Mesenteric fat pad (tissue), 1 donor: ENCODE measurements at places on chromosomes 16 and 17. TPM values are rescaled to one million over a fixed set of nuclear protein-coding genes. Genes with fewer than 3 reads are reported as not detected.

PRAC2 gene
- not detected for total RNA-seq

ETV4 gene
- total RNA-seq, result 0.48 TPM

TOX3 gene
- total RNA-seq, result not detected

SUPT4H1 gene
- total RNA-seq, result 61.9 TPM

ELMO3 gene
- 1.2 TPM for total RNA-seq

CIBAR2 gene
- not detected for total RNA-seq

DNA sequence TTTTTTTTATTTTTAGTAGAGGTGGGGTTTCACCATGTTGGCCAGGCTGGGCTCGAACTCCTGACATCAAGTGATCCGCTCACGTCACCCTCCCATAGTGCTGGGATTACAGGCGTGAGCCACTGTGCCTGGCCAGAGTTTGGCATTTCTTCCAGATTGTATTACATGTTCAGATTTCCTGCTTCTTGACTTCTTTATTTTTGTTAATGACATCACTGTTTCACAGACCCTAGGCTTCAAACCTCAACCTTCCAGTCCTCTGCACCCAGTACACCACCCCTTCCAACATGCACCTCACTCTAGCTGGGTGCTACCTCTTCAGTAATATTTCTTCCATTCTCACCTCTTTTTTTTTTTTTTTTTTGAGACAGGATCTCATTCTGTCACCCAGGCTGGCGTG is 53.6 kb upstream of the ZFHX3 start:
- no peak for DNase-seq

DNA sequence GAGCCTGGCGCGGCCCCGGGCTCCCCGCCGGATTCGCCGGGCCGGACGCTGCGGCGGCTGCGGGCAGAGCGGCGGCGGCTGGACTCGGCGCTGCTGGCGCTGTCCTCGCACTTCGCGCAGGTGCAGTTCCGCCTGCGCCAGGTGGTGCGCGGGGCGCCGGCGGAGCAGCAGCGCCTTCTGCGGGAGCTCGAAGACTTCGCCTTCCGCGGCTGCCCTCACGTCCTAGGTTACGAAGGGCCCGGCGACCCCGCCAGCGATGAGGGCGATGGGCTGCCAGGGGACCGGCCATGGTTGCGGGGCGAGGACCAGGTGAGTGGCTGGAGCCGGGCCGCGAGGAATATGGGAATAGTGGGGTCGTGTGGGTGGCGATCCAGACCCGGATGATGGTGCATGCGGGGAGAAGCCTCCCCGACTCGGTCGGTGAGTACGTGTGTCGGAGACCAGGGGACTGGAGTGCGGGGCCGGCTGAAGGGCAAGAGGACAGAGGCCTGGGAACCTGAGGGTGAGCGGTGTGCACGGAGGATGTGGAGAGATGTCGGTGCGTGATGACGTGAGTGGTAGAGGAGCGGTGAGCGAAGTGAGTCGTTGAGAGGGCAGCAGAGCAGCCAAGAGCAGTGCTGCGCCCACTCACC is 517 bp downstream of the RUNDC1 start:
- DNase-seq, result peak; percentile 89

DNA sequence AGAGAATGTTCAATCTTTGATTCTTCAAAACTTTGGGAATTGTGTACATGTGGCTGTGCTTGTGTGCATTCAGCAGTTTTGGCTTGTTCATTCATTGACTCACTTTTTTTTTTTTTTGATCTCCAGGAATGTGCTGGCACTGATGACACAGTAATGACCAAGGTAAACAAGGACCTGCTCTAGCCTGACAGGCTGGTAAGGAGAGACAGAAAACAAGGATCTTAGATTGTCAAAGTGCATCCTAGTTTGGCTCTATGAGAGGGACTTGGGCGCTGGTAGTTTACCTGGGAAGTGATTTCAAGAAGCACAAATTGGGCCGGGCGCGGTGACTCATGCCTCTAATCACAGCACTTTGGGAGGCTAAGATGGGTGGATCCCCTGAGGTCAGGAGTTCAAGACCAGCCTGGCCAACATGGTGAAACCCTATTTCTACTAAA is 233.1 kb upstream of the WSCD1 start:
- DNase-seq, result no peak

DNA sequence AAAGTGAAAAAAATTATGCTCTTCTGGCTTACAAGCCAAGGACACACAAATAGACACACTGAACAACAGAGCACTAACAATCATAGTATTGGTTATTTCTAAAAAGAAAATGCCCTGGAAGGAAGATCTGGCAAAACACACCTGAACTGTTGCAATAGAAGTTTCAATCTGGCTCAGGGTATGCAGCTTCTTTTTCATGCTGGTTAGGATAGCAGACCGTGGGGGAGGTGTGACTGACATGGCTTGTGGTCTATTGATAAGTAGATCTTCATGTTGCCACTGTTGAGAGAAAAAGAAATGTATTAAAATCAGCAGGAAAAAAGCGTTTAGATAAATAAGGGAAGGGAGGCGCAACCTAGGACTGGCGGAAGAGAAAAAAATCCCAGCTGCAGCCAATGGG is 26.5 kb upstream of the ARL6IP1 start:
- no peak for DNase-seq
